Activated T-cell treated with anti-CD3 and anti-CD28 coated beads, Interleukin-2, amount 50 U/mL, for 4 hours (primary cell): ENCODE measurements at places on chromosomes 2 and 18. TPM values are rescaled to one million over a fixed set of nuclear protein-coding genes. Genes with fewer than 3 reads are reported as not detected.

Gene MAP3K19
- not detected for total RNA-seq

Gene OR6B2
- not detected for total RNA-seq

Gene REEP1
- total RNA-seq = 0.35 TPM

Gene NEU2
- not detected for total RNA-seq

Gene GCG
- total RNA-seq = not detected

GRCh38 chr2:147800316-147800715 is 44.5 kb upstream of the ACVR2A start:
- DNase-seq = no peak

- no peak for DNase-seq
Observed at GRCh38 chr2:86679036-86679435, 41.1 kb upstream of the RMND5A start.

GRCh38 chr2:241199286-241199685 is 10.8 kb downstream of the ANO7 start:
- no peak for DNase-seq

- DNase-seq = no peak
Observed at GRCh38 chr18:59961070-59961469, 61.3 kb downstream of the PMAIP1 start.

DNA sequence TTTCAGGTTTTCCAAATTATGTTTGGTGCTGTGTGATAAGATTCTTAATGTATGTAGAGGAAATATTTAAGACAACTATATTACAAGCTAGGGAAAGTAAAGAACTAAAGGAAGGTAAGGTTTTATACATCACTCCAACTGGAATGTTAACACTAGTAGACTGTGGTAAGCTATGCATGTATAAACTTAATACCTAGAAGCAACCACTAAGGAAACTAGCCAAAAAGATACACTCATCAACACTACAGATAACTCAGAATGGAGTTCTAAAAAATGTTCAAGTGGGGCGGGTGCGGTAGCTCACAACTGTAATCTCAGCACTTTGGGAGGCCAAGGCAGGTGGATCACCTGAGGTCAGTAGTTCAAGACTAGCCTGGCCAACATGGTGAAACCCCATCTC is 37.8 kb upstream of the MALL start:
- no peak for DNase-seq
